ENCODE measurements at places on chromosomes 16 and 17.

DNA sequence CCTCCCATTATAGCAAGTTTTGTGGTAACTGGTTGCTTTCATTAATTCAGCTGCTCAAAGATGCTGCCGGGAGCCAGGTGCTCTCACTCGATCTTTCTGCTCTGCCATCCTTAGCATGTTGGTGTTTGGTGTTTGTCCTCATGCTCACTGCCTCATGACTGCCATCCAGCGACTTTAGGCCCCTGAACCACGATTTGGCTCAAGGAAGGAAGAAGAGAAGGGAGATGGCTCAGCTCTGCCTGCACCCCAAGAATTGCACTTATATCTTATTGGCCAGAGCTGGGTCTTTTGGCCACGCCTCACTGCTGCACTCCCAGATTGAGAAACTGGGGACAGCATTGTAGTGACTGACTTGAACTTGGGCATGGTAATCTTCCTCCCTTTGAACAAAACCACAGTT, 52.7 kb downstream of the ARSG start:
- DNase-seq = no peak

- DNase-seq = no peak
These were observed 373.7 kb downstream of the SNX29 start for GRCh38 chr16:12349936-12350850.

- no peak for DNase-seq
These were observed 35.9 kb downstream of the DNAJA2 start for GRCh38 chr16:46937536-46937935.

DNA sequence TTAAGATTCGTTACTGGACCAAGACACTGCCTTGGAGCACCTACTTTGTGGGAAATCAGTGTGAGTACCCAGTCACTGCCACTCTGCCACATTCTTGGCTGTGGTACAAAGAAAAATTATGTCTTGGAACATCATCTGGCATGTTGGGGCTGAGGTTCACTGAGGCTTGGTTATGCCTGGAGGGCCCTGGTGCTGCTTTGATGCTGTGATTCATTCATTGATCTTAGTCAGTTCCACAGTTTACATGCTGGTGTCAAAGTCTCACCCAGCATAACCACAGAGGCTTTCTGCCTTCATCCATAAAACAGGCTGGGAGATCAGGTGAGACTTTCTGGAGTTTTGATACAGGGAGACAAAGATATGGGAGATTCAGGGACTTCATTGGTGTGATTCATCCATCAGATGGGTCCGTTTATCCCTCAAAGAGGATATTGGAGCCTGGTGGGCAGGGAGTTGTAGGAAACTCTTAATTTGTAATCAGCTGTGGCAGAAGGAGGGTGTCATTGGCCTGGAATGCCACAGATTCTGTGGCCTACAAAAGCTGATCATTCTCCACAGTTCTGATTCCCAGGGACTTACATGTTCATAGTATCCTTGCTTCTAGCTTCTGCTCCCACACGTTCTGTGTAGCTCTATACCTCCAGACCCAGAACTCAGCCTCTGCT, 322.5 kb downstream of the PMP22 start:
- peak; percentile 12 for DNase-seq

GRCh38 chr16:11105038-11105903, 150.7 kb downstream of the SOCS1 start:
- DNase-seq = no peak

DNA sequence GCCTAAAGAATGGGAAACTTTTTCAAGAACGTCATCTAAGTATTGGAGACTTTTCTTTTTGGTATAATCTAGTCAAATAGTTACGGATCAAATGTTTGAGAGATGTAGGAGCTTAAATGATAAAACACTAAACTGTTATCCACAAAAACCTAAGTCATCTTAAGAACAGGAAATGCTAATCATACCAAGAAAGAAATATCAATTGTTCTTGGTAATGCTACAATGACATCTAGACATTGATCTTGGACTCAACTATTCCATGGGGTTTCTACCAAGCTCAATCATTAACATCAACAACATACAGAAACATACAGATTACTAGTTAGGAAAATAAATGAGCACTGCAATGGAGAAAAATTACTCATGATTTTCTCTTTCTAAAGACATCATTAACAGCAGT, 3.8 kb downstream of the NUDT21 start:
- no peak for DNase-seq

All from urothelium cell line (cell line).